Forelimb muscle (tissue), 1 donor: ENCODE measurements at places on chromosomes 12 and 14.

- DNase-seq = no peak
Observed at GRCh38 chr14:58836303-58836974, 198.7 kb downstream of the DACT1 start.

DNA sequence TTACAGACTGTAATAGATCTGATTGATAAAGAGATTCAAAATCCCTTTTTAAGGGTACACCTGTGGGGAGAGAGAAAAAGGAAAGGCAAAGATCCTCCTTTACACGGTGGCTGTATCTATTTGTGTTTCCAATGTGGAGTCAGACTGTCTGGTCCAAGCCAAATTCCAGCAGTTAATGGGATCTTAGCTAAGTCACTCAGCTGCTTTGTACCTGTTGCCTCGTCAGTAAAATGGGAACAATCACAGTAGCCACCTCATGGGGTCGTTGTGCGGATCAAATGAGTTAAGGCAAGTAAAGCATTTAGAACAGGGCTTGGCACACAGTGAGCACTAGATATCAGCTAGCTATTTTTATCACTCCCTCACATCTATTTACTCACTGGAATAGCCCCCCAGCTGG, 46.9 kb downstream of the EFCAB11 start:
- DNase-seq = no peak

GRCh38 chr12:2360630-2361170, 307.9 kb downstream of the CACNA1C start:
- DNase-seq = no peak

GRCh38 chr12:116062698-116063097, 214.8 kb downstream of the MED13L start:
- DNase-seq = no peak

- no peak for DNase-seq
Observed at GRCh38 chr12:132143336-132144071, 615 bp downstream of the DDX51 start.

DNA sequence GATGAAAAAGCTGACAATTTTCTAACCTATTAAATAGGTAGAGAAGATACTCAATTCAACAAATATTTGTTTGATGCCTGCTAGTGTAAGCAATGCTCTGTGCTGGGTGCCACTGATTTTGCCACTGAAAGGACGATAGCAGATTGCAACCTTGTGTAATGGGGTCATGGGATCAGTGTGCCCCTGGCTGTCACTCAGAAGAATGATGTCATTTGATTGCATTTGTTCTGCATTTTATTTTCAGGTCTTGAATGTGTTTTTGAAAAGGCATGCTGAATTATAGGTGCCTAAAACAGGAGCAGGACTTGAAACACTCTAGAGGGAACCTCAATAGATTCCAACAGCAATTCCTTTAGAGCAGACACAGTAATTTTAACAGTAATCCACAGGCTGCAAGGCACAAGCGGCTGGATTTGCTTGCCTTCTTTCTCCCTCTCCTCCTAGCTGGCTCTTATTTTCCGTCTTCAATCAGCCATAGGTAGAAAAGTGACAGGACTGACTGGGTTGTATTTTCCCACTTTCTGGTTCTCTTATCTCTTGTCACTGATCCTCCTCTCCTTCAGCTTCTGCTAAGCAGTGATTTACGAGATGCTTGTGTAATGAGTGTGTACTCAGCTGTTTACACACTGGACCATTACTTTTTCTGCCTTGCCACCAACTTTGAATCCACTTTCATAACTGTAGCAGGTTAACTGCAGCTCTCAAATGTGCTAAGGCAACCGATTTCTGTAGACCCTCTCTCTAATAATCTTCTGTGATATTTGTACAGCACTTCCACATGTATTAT, 4.1 kb downstream of the PLXNC1 start:
- DNase-seq = no peak

GRCh38 chr12:47615711-47616110, 90.1 kb downstream of the RPAP3 start:
- DNase-seq = no peak

DNA sequence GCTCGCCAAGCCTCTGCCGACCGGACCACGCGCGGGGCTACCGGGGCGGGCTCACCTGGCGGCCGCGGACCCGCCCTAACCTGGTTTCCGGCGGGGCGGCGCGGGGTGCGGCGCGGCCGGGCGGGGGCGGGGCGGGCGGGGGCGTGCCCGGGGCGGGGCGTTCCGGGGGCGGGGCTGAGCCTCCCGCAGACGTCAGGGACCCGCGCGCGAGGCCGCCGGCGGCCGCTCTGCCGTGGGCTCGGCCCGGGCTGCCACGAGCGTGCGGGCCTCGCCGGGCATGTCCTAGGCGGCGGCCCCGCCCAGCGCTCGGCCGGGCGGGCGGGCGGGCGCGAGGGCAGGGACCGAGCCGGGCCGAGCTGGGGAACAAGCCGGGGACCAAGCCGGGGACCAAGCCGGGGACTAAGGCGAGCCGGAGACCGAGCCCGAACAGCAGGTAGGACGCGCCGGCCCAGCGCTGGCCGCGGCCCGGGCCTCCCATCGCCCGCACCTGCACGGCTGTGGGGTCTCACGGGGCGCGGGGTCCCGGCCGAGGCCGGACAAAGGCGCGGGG, at the start of gene CEP170B:
CEP170B (plus strand) TSS at position 188 of the 550 bp plus-strand sequence. CDS start 3,183 bp downstream, outside the sequence.
- no peak for DNase-seq

- DNase-seq = no peak
Observed at GRCh38 chr12:115895247-115895646, 382.2 kb downstream of the MED13L start.

- DNase-seq = no peak
Observed at GRCh38 chr12:51190820-51191219, 17.9 kb upstream of the TFCP2 start.

GRCh38 chr12:25714198-25714984, 161.3 kb upstream of the LMNTD1 start:
- no peak for DNase-seq

GRCh38 chr14:103550451-103551337, 11.8 kb downstream of the BAG5 start:
- no peak for DNase-seq

DNA sequence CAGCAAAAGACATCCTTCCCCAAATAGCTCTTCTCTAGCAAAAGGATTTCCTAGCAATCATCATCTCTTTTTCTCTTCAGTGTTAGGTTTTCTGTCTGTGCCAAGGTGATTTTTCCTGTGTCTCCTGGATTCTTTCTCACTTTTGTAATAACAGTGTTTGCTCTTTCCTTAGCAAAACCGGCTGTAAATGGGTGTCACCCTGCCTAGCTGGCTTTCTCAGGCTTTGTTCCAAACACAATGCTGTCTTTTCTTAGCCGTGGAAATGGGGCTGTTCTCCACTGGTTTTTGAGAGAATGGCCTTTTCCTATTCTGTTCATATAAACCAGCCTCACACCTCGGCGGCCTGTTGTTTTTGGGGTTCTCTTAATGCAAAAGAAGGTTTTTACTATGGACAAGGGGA, 21.9 kb downstream of the JDP2 start:
- no peak for DNase-seq
